Hematopoietic multipotent progenitor cell treated with erythropoietin and hydrocortisone succinate and interleukin-3 and kit ligand, for 6 days (in vitro differentiated cells): ENCODE measurements at places on chromosomes 13 and 19.
A peak's percentile ranks its signal among the peaks of the same experiment; 100 is the strongest.

DNA sequence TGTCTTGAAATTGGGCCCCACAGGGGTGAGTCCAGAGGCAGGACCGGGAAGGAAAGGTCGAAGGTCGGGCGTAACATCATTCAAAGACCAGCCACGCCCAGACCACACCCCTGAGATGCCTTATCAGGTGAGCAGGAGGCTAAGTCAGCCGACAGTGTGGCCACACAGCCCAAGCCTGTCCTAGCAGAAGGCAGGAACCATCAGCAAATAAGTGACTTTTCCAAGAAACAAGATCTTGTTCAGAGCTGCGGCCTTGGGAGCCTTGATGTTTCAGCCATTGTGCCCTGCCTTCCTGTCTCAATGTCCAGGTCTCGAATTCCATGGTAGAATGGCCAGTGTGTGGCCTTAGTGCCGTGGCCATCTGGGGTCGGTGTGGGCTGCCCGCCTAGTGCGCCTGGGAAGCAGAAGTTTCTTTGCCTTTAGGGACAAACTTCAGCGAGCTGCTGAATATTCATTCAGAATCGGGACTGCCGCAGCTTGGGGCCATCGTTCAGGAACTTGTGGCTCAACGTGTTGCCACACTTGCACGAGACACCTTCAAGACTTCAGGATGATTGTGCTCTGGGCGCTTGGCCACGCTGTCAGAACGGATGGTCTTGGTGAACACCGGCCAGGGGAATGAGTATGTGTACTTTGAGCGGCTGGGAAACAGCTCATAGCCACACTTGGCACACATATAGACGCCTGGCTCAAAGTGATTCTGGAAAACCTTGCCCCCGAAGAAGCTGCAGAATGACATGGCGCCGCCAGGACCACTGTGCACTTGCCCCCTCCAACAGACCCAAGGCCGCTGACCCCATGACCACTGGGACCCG lies 6.1 kb upstream of the IFNL4 start:
- DNase-seq: peak; percentile 70

DNA sequence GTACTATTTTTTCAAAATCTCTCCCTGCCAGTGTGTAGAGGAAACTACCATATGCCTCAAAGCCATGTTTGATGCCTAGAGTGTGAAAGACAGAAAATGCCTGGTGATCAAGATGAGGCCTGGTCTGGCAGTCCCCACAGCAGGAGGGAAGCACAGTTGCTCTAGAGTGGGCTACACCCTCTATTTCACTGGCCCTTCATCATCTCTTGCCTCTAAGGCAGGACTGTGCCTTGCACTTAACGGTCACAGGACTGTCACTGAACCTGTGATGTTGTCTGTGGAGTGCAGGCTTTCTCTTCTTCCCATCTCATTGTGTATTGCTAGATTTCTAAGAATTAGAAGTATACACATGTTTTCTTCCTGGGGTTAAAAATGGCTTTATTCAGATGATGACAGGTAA lies 16.3 kb downstream of the POLR1D start:
- DNase-seq: no peak

DNA sequence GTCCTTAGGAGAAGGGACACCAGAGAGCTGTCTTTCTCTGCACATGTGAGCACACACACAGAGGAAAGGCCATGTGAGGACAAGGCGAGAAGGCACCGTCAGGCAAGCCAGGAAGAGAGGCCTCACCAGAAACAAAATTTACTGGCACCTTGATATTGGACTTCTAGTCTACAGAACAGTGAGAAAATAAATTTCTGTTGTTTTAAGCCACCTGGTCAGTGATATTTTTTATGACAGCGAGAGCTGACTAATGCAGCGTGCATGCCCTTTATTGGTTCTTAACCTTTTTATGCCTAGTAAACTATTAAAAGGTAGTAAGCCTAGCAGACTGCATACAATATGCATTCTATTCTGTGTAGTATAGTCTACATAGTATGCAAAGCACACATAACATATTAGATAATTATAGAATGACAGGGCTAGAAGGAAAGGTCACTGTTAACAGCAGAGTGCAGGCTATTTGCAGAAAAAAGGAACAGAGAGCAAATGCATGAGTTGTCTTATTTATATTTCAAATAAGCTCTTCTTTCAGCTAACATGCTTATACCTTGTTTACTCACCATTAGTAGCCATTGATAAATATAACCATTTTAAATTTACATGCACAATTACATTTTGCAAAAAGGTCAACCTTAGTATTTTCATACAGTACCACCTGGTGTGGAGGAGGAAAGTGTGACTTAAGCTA lies 25.2 kb upstream of the KATNAL1 start:
- no peak for DNase-seq

GRCh38 chr13:113361406-113361805 lies 2.5 kb downstream of the GRTP1 start:
- no peak for DNase-seq

DNA sequence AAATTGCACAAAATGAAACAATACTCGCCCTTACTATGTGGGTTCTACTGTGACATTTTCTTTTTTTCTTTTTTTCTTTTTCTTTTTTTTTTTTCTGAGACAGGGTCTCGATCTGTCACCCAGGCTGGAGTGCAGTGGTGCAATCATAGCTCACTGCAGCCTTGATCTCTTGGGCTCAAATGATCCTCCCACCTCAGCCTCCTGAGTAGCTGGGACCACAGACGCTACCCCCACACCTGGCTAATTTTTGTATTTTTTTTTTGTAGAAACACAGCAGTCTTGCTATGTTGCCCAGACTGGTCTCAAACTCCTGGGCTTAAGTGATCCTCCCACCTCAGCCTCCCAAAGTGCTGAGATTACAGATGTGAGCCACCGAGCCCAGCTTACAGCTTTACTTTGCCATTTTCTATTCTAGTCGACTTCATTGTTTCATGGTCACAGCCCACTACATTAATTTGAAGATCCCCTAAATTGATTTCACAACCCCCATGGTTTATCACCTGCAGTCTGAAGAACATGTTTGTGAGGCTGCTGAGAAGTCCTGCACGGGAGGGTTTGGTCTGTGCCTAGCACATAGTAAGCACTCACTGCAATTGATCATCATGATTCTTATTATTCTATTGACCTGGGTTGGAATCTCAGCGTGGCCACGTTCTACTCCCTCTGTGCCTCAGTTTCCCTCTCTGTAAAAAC lies 3.8 kb downstream of the BCL3 start:
- no peak for DNase-seq

DNA sequence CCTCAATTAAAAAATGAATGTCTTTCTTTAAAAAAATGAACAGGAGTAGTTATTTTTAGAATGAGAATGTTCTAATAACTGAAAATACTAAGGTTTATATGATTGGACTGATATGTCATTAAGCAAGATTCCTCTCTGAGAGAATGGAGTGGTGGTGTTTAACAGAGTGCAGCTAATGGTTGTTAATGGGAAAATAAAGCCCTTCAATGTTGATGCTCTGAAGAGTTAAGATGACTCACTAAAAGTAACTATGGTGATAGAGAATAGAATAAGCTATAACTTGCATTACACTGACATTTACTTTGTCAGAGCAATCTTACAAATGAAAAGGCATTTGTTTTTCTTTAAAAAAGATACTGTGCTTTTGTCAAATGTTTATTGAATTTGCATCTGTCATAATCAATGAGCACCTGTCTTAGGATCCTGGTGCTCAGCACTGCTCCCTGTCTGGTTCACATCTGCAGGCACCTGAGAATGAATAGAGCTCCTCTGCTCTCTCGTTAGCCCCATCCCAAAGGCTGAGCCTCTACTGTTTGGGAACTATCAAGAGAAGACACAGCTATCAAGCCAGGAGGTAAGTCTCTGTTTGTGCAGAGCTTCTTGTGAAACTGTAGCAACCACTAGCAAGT lies 15.1 kb downstream of the PABPC3 start:
- no peak for DNase-seq
